Bronchial smooth muscle cell (primary cell): ENCODE measurements at places on chromosomes 6 and 20. TPM values are rescaled to one million over a fixed set of nuclear protein-coding genes. Genes with fewer than 3 reads are reported as not detected.

EPPIN gene
- total RNA-seq, result not detected in 2 replicates

FAM209B gene
- 0.34 TPM in 1 of 2 replicates, not detected in the other for total RNA-seq

IMPG1 gene
- total RNA-seq, result not detected in 2 replicates

IL17A gene
- not detected in 2 replicates for total RNA-seq

SALL4 gene
- under 0.01 and 0.09 TPM in 2 replicates for total RNA-seq

OR2H2 gene
- total RNA-seq, result not detected in 2 replicates

OOEP gene
- not detected in 2 replicates for total RNA-seq

CD164 gene
- 186 and 219 TPM in 2 replicates for total RNA-seq

SEMG2 gene
- not detected in 2 replicates for total RNA-seq

RNF114 gene
- 68.2 and 110 TPM in 2 replicates for total RNA-seq

IPCEF1 gene
- 0.09 and 0.47 TPM in 2 replicates for total RNA-seq

L3MBTL1 gene
- 2.0 and 5.1 TPM in 2 replicates for total RNA-seq

MAS1 gene
- not detected in 2 replicates for total RNA-seq

MRAP2 gene
- total RNA-seq, result 0.47 TPM in 1 of 2 replicates, not detected in the other
